ENCODE measurements at places on chromosomes 3 and 15.

- DNase-seq = no peak
These were observed 2.2 kb upstream of the CELSR3 start for GRCh38 chr3:48664929-48665328.

GRCh38 chr3:17023006-17023664 lies 138.4 kb downstream of the PLCL2 start:
- DNase-seq = no peak

DNA sequence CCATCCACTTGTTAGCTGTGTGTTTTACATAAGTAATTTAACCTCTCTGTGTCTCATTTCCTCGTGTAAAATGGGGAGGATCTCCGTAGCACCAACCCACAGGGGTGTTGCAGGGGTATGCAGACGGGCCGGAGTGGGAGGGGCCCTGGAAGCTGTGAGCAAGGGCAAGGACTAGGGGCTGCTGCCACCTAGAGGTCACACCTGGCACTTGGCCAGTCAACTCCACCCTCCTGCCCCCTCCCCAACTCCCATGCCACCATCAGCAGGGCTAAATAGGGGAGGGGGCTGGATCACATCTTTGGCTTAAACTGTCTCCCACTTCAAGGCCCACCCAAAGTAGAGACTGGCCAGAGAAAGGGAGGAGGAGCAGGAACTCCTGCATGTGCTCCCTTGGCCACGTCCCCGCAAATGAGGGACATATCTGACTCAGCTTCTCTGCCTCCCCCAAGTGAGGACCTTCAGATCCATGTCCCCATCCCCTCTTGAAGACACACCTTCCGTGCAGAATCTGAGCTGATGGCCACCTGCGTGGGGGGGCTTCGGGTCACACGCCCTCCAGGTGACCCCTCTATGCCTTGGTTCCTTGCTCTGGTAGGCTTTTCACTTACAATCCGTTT lies 2.6 kb downstream of the CCDC9B start:
- DNase-seq = peak; percentile 92

- no peak for DNase-seq
These were observed 40.6 kb upstream of the MRPS22 start for GRCh38 chr3:139303216-139303615.

DNA sequence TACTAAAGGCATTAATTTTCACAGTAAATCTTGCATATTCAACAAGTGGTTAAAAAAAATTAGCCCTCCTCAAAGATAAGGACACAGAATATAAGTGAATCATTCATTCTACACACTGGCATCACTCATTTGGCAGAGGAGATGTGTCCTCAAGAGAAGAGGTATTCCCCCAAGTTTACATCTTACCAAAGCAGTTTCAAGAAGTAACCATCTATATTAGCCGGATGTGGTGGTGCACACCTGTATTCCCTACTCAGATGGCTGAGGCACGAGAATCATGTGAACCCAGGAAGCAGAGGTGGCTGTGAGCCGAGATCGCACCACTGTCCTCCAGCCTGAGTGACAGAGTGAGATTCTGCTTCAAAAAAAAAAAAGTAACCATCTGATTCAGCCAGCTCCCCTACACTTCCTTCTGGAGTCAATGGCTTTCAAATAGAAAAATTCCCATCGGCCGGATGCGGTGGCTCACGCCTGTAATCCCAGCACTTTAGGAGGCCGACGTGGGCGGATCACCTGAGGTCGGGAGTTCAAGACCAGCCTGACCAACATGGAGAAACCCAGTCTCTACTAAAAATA lies 15.4 kb downstream of the RAF1 start:
- DNase-seq = no peak

GRCh38 chr3:73401059-73401458 lies 223.7 kb downstream of the PDZRN3 start:
- DNase-seq = no peak

- no peak for DNase-seq
These were observed 81.5 kb downstream of the PEX5L start for GRCh38 chr3:179955286-179955685.

- DNase-seq = no peak
These were observed 213.7 kb downstream of the DIPK2A start for GRCh38 chr3:144185276-144185675.

DNA sequence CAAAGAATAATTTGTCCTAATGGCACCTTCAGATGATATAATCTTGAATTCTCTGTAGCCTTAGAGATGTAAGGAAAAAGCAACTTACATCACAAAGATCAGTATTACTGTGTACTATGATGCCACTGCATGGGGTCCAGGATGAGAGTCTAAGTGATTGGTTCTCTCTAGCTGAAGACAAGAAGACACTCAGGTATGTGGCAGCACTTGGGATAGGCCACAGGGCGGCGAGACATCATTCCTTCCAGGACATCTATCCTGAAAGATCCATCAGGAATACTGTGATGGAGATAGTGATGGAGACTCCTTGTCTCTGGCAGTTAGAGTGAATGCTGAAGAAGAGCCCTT lies 2.5 kb downstream of the CD200 start:
- no peak for DNase-seq

DNA sequence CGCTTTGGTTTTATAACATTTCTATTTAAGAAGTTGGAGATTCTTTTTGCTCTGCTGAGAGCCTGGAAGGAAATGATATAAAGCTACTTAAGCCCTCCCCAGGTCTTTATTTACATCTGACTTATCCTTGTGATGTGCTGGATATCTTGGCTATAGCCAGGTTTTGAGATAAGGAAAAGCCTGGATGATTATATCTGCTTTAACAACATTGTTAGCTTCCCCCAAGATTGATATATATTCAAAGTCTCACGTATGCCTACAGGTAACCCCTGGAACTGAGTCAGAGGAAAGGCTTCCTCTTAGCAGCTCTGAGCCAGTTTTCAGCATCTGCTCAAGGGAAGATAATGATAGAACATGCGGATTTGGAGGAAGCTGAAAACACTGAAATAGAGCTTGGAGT lies 61.5 kb upstream of the CRBN start:
- no peak for DNase-seq

DNA sequence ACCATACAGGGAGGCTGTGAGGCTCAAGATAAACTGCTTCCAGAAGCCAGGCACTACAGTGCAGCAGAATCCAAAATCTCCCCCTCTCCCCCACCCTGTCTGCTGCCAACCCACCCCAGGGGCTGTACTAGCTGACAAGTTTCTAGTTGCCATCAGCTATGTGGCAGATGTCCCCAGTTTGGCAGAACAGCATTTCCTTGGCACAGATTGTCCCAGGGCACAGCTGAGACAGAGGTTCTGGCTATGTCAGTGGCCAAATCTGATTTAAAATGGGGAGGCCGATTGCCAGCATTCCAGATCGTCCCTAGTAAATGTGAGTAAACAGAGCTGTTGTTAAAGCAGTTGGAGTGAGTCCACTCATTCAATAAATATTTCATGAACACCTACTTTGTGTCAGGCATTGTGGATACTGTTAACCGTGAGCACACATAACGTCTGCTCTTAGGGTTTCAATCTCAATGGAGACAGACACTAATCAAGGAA lies 28.0 kb upstream of the CCDC174 start:
- DNase-seq = no peak

GRCh38 chr3:82707035-82707434 lies 945.6 kb upstream of the GBE1 start:
- no peak for DNase-seq

DNA sequence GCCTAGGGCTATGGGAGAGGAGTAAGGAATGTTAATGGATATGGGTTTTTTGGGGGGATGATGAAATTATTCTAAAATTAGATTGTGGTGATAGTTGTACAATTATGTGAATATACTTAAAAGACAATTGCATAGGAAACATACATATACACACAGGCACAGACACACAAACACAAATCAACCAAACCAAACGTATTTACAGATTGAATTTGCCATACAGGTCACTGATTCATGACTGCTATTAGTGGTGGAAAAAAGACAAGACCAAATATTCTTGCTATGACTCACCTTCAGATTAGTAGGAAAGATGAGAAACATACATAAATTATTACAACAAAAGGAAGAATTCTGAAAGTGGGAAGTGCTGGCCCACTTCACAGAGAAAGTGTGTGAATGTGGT lies 85.3 kb downstream of the C3orf38 start:
- no peak for DNase-seq

DNA sequence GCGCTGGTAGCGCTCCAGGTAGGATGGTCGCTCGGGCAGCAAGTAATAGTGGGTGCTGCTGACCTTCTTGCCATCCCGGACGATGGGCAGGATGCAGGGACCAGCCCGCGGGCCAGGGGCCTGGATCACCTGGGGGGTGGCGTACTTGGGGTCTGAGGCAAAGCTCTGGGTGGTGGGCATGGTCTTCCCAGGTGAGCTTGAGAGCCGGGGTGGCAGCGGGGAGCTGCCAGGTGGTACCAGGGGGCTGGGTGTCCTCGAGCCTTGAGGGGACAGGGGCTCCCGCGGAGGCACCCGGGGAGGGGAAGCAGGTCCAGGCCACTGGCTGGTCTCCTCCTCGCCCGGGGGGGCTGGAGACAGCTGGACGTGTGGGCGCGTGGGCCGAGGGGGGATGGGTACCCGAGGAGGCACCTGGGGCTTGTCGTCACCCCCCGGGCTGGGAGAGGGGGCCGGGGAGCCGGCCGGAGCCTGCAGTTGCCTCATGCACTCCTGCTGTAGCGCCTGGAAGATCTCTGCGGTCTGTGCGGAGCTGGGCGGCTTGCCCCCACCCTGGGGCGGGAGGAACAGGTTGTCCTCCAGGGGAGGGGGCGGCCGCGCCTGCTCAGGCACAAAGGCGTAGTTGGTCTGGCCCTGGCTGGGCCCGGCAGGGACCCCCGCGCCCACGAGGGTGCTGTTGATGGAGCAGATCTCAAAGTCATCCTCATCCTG lies 40.6 kb downstream of the TNK2 start:
- DNase-seq = no peak

GRCh38 chr3:113557374-113557773 lies 25.0 kb downstream of the SIDT1 start:
- DNase-seq = no peak

- DNase-seq = peak; percentile 27
These were observed 698 bp downstream of the IL1RAP start for GRCh38 chr3:190514413-190515153.

GRCh38 chr3:100518244-100518643 lies 25.8 kb downstream of the TMEM45A start:
- no peak for DNase-seq

GRCh38 chr3:192927016-192927415 lies 9.4 kb upstream of the MB21D2 start:
- DNase-seq = no peak

- no peak for DNase-seq
These were observed 12.0 kb downstream of the DLL4 start for GRCh38 chr15:40941068-40941527.

GRCh38 chr3:188157971-188158370 lies 4.0 kb downstream of the LPP start:
- peak; percentile 65 for DNase-seq

DNA sequence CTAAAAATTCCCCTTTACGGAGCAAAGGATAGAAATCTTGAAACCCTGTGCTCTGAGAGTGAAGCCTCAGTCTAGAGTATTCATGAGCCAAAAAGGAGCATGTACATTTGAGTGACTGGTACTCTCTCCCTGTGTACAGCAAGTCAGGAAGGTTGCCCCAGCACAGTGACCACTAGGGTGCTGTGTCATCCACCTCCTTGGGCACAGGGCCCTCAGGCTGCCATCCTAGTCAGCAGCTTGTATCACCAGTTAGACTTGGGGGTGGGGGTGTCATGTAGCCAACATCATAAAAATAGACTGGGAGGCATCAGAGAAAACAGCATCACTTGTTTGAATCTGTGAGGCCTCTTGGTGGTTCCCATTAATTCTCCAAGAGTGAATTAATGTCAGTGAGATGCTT lies 12.0 kb downstream of the NME9 start:
- no peak for DNase-seq

DNA sequence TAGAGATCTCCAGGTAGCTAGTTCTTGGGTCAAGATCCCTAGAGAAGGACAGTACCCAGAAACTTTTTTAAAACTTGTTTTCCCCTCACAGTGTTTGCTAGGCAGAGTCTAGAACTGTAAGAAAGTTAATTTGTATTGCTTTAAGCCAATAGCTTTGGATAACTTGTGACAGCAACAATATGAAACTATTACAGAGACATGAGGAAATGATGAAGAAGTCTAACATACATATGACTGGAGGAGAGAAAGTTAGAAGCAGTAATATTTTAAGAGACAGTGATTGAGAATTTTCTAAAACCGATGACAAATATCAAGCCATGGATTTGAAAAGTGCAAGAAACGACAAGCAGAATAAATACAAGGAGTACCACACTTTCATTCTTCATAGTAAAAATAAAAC lies 10.0 kb downstream of the HMG20A start:
- no peak for DNase-seq

DNA sequence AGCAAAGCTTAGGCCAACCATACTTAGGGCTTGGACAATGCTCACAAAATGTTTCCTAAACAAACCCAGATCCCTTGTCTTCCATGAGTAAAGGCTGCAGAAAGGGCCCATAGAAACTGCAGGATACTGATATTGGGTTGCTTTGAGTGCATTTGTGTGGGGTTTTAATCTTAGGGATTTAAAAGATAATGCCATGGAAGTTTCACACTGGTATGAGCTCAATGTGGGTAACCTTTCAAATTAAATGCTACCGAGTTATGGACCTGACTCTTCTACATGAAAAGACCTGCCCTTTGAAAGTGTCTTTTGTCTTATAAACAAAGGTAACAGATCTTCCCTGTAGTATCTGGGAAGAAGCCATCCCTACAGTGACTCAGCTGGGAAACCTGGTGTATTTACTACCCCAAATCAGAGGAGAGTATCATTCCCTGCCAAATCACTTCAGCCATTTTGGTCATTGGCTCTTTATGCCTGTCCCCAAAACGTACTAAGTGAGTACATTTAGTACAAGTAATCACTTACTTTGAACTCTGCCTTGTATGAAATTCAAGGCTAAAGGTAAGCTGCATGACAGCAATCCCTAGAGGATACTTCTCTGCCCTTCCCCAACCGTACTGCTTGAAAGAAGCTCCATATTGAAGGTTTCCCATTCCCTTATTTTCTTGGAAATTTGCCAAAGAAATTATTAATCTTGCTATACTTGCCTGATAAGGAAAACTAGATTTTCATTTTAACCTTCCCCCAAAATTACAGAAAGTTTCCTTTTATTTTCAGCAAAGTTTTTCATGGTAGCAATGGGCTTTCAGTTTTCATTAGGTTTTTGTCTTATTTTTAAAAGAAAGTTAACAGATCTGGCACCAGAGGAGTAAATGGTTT lies 7.2 kb downstream of the TM4SF1 start:
- no peak for DNase-seq

- peak; percentile 51 for DNase-seq
These were observed 8.9 kb upstream of the MAP3K13 start for GRCh38 chr3:185353823-185354614.

DNA sequence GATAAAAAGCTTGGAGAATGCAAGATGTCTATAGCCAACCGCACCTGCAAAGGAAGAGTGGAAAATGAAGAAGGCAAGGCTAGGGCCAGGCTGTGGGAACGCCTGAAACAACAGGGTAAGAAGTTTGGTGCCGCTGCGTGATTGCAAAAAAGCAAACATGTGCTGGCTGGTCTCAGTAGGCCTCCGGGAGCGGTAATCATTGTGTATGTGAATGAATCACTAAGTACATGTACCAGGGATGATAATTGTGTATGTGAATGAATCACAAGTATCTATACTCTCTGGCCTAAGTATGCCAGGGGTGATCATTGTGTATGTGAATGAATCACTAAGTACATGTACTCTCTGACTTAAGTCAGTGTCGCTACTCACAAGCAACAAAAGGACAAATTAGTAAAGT lies 40.3 kb upstream of the PARL start:
- DNase-seq = no peak

- DNase-seq = no peak
These were observed 42.4 kb downstream of the TIGIT start for GRCh38 chr3:114336122-114336697.

All from HuH-7.5 (cell line).